Stimulated activated CD4-positive, alpha-beta T cell treated with anti-CD3 and anti-CD28 coated beads, Interleukin-2, amount 100 ng/mL, for 48 hours (primary cell): ENCODE measurements at places on chromosomes 2 and 18.

- no peak for DNase-seq
Measured at GRCh38 chr2:20925265-20925889, 102.5 kb upstream of the LDAH start.

- no peak for DNase-seq
Measured at GRCh38 chr2:236628256-236628901, 58.8 kb downstream of the ACKR3 start.

- no peak for DNase-seq
Measured at GRCh38 chr2:47509250-47509649, 106.3 kb downstream of the MSH2 start.

GRCh38 chr2:215409331-215410127, 26.3 kb downstream of the FN1 start:
- peak; percentile 20 for DNase-seq

DNA sequence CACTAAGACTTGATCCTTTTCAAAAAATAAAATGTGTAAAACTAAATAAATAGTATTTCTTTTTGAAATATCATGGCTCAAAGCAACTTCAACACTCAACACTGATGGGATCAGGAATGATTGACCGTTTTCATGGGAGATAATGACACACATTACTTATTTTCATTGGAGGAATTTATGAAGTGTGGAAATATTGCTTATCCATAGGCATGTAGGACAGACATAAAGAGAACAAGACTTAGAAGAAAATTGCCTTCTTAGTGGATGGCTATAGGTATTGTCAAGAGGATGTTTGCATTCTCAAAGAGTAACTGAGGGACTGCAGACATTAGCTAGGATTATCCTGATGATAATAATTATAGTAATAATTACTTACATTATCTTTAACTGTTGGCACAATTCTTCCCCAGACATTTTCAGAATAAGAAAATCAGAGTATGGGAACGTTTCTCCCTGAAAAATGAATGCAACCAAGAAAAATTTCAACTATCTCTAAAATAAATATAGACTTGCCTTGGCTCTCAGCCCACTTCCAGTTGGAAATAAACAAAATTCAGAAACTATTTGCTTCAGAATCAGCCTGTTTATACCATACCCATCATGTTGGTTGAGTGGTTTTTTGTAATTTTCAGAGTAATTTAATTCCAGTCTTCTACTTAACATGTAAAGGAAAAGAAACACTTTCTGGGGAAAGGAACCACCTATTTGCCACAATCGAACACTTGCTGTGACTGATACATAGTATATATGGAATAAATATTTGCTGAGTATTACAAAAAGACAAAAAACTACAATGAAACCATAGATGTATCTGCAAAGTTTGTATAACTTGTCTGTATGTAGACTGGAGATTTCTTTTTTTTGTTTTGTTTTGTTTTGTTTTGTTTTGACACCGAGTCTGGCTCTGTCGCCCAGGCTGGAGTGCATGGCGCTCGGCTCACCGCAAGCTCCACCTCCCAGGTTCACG, 165.7 kb downstream of the TMX3 start:
- DNase-seq: no peak

DNA sequence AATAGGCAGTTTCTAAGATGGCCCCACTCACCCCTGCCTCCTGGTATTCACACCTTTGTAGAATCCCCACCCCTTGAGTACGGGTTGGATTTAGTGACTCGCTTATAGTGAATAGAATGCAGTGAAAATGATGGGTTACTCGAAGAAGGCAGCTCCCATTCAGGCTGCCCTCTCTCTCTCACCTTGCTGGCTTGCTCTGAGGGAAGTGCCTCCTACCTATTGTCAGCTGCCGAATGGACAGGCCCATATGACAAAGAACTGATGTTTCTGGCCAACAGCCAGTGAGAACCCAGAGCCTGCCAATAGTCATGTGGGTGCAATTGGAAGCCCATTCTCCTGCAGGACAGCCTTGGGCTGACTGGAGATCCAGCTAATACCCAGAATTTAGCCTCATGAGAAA, 22.1 kb upstream of the RNF103 start:
- no peak for DNase-seq

- no peak for DNase-seq
Measured at GRCh38 chr2:9240745-9241144, 34.1 kb downstream of the ASAP2 start.

- DNase-seq: no peak
Measured at GRCh38 chr18:31103423-31103822, 1.2 kb upstream of the DSC2 start.

- DNase-seq: no peak
Measured at GRCh38 chr18:9960258-9960904, 46.6 kb downstream of the VAPA start.

GRCh38 chr2:41933585-41934320, 114.1 kb upstream of the PKDCC start:
- DNase-seq: no peak

DNA sequence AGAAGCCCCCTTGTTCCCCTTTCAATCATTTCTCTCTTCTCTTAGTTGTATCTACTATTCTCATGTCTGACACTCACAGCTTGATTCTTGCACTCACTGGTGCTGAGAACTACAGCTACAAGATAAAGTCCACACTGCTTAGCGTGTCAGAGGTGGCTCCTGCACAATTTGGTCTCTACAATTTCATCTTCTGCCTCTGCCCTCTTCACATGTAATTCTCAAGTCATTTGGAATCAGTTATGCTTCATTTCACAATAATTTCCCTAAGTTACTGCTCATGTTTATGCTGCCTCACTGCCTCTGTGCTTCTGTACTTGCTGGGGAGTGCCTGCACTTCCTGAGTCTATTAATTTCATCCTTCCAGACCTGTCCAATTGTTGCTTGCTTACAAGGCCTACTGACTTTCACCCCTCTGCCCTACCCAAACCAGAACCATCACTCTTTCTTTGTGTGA, 11.6 kb upstream of the NAB1 start:
- no peak for DNase-seq

DNA sequence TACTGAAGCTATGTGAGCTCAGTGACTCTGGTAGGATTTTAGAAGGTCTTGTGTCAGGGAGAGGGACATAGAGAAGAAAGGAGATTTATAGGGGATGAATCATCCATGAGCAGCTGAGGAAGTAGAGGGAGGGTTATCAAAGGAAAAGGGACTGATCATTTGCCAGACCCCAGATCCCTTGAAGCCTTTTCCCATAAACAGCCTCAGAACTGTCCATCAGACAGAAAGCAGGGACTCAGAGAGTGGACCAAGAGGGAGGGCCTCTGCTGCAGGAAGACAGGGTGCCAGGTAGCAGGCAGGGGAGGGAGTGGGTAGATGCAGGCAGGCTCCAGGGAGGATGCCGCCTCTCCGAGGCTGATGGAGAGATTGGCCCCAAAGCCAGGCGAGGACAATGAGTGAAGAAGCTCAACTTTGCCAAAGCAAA, 133.9 kb downstream of the TNS1 start:
- no peak for DNase-seq
